ENCODE measurements at places on chromosomes 12 and 14.
A peak's percentile ranks its signal among the peaks of the same experiment; 100 is the strongest.

GRCh38 chr12:28787151-28787550 is 361.9 kb upstream of the FAR2 start:
- DNase-seq: no peak

DNA sequence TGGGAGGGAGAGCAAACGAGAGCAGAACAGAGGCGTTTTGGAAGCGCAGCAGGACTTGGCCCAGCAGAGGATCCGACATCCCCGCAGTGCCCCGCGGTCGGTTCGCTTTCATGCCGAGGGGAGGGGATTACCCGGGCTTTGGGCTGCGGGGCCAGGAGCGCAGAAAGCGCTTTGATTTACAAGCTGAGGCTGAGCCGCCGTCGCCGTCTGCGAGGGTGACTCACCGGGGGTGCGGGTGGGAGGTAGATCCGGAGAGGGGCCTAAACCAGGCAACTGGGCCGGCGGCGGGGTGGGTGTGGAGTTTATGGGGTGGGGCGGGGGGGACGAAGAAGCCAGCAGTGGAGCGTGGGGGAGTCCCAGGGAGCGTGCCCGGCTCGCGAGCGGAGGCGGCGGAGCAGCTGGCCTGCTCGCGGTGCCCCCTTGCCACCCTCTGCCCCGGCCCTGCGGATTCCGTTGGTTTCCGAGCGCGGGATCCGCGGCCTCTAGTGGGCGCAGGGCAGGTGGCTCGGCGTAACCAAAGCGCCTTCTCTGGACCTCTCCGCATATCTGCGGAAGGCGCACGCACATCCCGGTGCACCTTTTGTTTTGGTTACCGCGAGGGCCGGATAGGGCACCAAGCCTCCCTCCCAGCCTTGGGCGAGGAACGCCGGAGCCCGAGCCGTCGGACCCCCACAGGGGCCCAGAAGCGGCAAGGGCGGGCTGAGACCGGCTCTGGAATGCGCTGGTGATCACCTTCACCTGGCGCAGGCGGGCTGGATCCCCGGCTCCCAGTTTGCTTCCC is 2.6 kb downstream of the SIX4 start:
- peak; percentile 27 for DNase-seq

DNA sequence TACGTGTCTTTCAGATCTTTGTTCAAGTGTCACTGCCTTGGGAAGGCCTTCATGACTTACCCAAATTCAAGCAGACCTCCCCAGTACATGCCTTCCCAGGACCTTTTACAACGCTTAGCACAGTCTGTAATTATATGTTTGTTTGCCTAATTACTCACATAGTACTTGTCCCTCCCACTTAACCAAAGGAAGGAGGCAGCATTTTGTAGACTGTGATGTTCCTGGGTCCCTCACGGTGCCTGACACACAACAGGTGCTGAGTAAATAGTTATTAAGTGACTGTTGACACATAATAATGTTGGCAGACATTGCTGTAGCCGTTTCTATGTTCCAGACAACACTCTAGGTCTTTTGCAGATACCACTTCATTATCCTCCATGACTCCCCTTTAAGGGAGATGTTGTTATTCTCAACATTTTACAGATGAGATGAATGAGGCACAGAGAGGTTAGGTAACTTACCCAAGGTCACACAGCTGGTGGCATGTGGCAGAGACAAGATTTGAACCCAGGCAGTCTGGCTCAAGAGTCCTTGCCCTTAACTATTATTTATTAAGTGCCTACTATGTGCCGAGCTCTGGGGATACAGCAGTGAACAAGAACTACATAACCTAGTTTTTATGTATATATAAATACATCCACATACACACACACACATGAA is 130.7 kb downstream of the PHETA1 start:
- DNase-seq: no peak

DNA sequence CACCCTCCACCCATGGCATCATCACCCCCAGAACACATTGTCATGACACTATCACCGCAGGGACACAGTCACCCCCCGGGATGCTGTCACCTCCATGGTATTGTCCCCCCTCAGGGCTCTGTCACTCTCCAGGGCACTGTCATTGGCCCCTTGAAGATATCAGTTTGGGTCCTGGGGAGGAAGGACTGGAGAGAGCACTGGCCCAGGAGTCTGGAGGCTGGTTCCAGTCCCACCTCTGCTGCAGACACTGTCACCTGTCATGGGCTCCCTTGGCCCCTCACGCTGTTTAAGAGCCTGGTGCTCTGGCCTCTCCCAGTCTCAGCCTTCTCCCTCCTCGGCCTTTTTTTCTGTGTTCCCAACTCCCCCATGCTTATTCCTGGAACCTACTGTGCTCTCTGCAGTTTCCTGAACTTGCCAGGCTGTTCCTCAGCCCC is 31.9 kb downstream of the SERPINA3 start:
- DNase-seq: no peak

DNA sequence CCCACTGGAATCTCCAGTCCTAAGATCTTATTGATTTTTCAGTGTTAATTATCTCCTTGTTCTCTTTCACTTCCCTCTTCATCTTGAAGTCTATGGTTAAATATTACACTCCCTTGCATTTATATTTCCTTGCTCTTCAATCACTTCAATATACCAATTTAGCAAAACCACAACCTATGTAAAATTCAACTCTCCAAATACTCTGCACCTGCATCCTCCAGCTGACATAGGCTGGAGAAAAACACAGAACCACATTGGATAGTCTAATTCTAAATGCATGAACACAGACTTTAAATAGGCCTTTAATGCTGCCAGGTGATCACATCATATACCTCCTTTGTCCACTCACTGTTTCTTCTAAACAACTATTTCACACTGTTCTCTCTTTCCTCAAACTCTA is 253.8 kb upstream of the GARIN6 start:
- no peak for DNase-seq

All from stimulated activated CD8-positive, alpha-beta memory T cell treated with anti-CD3 and anti-CD28 coated beads, Interleukin-7, amount 100 ng/mL, for 1 hour (primary cell).